Left lung (tissue), 14 donors: ENCODE measurements at places on chromosomes 1 and 21. TPM values are rescaled to one million over a fixed set of nuclear protein-coding genes. Genes with fewer than 3 reads are reported as not detected.

OXCT2 gene
- 0.15 TPM for polyA plus RNA-seq

BTG2 gene
- 147 TPM for polyA plus RNA-seq

PLEKHM2 gene
- 64.3 TPM for polyA plus RNA-seq

SV2A gene
- 7.9 TPM for polyA plus RNA-seq

PLA2G2D gene
- polyA plus RNA-seq, result 0.09 TPM

PEAR1 gene
- 28.9 TPM for polyA plus RNA-seq

KCNK2 gene
- polyA plus RNA-seq, result 0.14 TPM

LCE2A gene
- polyA plus RNA-seq, result not detected

PRSS38 gene
- polyA plus RNA-seq, result not detected

GBP6 gene
- 0.66 TPM for polyA plus RNA-seq

TTC22 gene
- 3.7 TPM for polyA plus RNA-seq

UMODL1 gene
- 0.66 TPM for polyA plus RNA-seq

DNA sequence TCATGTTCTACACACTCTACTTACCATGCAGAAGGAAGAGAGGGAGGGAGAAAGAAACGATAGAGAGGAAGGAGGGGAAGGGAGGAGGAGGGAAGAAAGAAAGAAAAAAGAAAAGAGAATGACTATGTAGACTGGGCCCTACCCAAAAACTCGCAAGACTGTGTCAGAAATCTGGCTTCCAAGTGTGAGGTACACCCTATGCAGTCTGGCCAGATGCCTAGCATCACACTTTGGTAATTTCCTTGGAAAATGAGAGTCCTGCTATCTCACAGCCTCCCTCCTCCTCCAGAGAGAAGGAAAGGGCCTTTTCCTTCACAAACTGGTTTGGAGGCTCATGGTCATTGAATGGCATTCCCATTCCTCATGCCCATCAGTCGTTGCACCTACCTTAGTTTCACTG lies 86.4 kb upstream of the LRRC8D start:
- DNase-seq, result no peak

DNA sequence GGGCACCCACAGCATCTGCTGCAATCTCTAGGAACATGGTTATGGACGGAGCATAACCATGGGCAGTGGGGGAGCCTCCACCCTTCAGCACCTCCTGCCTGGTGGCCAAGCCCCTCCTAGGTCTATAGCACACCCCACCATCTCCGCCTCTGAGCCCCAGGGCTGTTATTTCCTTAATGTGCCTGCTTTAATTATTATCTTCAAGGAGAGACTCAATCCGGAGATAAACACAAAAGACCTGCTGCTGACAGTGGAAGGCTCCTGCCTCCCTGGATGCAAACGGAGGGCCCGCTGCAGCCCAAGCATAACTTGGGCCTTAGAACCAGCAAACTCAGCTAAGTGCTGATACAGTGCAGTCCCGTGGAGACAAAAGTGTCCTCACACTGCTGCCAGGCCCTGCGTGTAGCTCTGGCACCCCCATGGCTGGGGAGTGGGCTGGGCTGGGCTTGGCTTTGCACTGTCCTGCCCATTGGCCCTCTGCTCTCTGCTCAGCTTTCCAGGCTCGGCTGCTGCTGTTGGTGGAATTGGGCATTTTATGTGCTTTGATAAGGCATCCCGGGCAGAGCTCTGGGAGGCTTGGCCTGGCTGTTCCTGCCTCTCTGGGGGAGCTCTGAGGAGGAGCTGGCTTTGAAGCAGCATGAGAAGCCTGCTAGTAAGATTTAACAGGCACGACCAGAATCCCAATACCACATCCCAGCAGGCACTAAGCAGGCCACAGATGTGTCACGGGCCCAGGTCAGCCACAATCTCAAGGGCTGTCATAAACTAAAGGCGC lies 620.2 kb downstream of the PTPRU start:
- DNase-seq, result no peak

DNA sequence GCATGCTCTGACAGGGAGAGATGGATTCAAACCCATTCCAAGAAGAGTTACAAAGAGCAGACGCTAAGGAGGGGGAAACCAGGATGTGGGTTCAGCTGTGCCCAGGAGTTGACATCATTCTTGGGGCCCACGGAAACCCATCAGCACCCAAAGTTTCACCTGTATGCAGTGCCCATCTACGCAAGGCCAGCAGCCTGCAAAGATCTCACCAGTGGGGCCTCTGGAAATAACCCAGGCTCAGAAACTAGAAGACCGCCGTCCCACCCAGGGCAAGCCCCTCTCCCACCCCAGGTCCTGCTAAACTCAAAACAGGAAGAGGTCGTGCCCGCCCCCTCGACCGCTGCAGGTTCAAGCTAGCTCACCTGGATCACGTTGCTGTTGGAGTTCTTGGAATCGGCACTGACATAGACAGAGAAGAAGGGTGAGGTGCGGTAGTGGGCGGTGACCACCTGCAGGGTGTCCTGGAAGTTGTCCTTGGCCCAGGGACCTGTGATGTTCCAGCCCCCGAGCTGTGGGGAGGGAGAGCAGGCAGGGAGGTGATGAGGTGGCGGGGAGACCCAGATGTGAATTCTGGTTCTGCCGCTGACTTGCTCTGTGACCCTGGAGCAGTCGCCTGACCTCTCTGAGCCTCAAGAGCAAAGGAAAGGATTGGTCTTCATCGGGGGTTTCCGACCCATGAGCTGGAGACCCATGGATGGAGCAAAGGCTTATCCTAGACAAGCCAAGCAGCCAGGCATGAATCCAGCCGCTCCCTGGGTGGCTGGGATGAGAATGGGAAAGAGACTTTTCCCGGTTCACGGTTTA lies 31.7 kb downstream of the ECE1 start:
- DNase-seq, result no peak

DNA sequence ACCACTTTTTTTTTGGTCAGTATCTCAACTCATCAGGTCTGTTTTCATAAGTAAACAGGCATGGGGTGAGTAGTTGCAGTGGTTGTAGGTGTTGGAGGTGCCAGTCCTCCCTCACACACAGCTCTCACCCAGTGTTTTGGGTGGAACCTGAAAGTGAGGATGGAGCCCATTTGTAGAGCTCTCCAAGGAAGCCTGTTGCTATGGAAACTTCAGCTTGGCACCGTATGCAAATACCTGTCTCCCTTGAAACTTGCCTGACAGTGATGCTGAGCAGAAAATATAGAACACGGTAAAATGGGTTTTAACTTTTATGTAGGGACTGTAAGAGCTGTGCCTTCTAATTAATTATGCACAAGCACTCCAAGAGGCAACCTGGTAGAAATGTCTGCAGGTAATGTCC lies 214.1 kb downstream of the AJAP1 start:
- no peak for DNase-seq

DNA sequence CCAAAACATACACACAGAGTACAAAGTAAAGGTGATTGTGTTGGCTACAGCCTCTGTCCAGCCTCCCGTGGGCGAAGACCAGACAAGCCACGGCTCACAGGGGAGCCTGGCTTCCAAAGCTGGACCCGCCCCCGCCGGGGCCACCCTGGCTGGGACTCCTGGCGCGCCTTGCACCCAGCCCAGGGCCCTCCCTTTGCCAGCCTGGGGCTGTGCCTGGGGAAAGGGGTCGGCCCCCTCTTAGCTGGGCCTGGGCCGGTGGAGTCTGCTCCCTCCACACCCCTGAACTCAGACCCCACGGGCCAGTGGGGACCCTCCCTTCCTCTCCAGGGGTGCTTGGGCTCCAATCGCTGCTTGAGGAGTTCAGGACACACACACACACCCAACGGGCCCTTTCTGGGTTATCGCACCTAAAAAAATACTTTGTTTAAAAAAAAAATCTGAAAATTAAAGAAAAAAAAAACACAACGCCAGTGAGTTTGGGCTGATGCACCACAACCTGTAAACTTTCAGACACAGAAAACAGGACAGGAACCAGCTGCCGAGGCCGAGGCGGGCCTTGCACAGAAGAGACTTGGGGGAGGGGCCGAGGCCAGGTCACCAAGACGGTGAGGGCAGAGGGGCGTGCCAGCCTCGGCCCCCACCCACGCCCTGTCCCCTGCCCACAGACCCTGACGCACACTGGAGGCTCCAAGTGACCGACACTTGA lies 56.3 kb downstream of the KCNAB2 start:
- DNase-seq, result no peak

- no peak for DNase-seq
These were observed 13.5 kb downstream of the NLRP3 start for GRCh38 chr1:247429496-247429895.

GRCh38 chr1:4380564-4381168 lies 273.7 kb upstream of the AJAP1 start:
- DNase-seq, result no peak

- no peak for DNase-seq
These were observed 278.1 kb downstream of the AJAP1 start for GRCh38 chr1:4932311-4933030.

DNA sequence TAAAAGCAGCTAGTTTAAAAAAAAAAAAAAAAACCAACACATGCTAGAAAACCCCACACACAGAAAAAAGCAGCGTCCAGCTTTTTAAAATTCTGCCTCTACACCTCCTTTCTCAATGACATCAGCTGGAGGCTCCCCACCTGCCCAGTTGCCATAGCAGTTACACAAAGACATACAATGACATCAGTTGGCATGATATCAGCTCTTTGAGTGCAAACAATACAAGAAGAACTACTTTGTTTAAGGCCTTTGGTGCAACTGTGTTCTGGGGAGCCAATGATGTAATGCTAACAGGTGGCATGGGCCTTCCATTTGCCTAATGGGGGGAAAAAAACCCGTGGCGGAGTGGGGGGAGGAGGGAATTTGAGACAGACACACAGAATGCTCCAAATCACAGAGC lies 32.9 kb downstream of the DUSP10 start:
- no peak for DNase-seq

DNA sequence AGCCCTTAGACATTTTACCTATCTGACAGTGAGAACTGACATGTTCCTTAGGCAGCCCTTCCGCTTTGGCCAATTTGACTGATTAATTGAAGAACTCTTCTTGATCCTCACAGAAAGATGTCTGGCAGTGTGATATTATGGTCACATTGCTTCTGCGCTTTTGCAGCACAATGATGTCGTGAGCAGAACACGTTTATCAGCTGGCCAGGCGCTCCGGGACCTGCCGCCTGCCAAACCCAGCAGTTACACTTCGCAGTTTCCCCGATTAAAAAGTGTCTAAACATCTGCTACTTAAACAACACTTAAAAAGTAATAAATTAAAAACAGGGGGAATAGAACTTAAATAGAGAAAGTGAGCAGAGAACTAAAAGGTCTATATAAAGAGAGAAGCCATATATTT lies 103.5 kb upstream of the ETS2 start:
- no peak for DNase-seq

- DNase-seq, result no peak
These were observed 360.6 kb upstream of the USP24 start for GRCh38 chr1:55575571-55576279.

- no peak for DNase-seq
These were observed 9.9 kb downstream of the CFAP410 start for GRCh38 chr21:44329086-44329889.

GRCh38 chr1:111990026-111990877 lies 784 bp upstream of the KCND3 start:
- no peak for DNase-seq

DNA sequence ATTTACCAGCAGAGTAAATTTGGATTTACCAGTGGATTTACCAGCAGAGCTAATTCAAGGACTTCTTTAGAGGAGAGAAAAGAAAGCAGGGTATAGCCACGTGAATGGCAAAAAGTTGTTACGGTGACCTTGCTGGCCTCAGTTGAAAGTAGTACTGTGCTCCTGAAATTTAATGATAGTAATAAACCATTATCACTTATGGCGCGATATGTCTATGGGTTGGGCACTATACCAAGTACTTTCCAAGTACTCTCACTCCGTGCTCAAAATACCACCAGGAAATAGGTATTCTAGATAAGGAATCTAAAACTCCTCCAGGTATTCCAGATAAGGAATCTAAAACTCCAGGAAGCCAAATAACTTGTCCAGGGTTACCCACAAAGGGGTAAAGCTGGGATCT lies 35.8 kb downstream of the SLC44A3 start:
- DNase-seq, result no peak

DNA sequence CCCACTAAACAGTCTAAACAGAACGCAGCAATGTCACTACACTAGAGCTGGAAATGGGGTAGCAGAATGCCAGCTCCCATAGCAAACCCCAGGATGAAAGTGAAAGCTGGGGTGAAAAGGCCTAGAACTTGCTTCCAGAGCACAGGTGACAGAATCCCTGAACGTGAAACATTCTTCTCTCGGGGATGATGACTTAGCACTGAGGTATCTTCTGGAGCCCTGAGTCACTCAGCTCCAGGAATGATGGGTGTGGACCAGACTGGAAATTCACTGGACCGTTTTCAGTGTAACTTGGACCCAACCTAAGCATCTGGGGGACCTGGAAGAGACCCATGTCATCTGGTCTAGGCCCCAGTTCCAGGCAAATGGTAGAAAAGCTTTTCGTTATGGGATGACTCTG lies 108.9 kb downstream of the CDC7 start:
- DNase-seq, result no peak

- DNase-seq, result no peak
These were observed 18.5 kb upstream of the LRRN2 start for GRCh38 chr1:204703826-204704612.

DNA sequence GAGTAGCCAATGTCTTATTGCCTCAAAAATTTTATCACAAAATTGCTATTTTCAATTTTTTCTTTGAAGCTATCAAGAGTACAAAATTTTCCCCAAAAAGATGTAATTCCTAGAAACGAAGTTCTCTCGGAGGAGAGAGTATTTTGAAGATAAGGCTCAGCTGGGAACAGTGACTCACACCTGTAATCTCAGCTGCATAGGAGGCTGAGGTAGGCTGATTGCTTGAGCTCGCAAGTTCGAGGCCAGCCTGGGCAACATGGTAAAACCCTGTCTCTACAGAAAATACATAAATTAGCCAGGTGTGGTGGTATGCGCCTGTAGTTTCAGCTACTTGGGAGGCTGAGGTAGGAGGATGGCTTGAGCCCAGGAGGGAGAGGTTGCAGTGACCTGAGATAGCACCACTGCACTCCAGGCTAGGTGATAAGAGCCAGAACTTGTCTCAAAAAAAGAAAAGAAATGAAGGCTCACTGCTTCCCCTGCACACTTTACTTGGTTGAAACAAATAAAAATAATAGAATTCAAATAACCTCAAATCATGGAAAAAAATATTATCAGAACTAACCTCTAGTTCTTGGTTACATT lies 22.2 kb downstream of the TUT4 start:
- DNase-seq, result no peak

- DNase-seq, result no peak
These were observed 1.7 kb upstream of the CLDN14 start for GRCh38 chr21:36481639-36482038.
